Stimulated activated CD4-positive, alpha-beta T cell treated with anti-CD3 and anti-CD28 coated beads, Interleukin-2, amount 100 ng/mL, for 48 hours (primary cell): ENCODE measurements at places on chromosomes 2 and 18.
A peak's percentile ranks its signal among the peaks of the same experiment; 100 is the strongest.

DNA sequence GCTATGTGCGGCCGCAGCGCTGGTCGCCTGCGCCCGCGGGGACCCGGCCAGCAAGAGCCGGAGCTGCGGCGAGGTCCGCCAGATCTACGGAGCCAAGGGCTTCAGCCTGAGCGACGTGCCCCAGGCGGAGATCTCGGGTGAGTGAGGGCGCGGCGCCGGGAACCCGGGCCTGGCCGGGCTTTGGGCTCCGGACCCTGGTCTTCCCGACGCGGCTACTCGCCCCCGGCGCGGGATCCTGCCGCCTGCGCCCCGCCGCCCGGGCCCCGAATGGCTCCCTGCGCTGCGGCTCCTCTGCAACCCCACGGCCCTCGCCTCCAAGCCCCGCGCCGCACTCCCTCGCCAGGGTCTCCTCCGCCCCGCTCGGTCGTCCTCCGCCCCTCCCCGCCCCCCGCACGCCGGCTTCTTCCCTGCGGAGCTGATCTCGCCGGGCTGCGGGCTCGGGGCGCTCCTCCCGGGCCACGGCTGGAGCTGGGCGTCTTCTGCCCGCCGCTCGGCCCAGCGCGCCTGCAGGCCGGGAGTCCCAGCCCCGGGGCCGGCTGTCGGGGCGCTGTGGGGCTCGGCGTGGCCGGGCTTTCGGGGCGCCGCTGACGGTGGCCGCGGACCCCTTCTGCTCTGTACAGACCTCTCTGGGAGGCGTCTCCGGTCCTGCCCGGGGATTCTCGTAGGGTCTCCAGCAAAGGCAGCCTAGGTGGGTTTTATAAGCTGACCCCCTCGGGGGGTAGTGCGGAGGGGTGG is 652 bp downstream of the GPC1 start:
- no peak for DNase-seq

- DNase-seq = no peak
Observed at GRCh38 chr2:101302016-101302415, 6.5 kb downstream of the RNF149 start.

GRCh38 chr2:215698566-215698965 is 262.7 kb upstream of the FN1 start:
- DNase-seq = no peak

DNA sequence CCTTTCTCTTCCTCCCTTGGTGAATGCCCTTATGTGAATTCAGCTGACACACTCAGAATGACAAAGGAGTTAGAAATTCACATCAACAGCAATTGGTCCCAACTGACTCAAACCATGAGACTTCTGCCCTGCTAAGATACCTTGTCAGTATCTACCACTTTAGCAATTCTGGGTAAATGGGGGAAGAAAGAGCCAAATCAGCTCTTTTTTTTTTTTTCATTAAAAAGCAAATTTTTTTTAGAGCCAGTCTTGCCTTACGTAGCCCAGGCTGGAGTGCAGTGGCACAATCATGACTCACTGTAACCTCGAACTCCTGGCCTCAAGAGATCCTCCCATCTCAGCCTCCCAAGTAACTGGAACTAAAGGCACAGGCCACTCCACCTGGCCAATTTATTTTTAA is 1.7 kb upstream of the PPP4R1 start:
- no peak for DNase-seq

DNA sequence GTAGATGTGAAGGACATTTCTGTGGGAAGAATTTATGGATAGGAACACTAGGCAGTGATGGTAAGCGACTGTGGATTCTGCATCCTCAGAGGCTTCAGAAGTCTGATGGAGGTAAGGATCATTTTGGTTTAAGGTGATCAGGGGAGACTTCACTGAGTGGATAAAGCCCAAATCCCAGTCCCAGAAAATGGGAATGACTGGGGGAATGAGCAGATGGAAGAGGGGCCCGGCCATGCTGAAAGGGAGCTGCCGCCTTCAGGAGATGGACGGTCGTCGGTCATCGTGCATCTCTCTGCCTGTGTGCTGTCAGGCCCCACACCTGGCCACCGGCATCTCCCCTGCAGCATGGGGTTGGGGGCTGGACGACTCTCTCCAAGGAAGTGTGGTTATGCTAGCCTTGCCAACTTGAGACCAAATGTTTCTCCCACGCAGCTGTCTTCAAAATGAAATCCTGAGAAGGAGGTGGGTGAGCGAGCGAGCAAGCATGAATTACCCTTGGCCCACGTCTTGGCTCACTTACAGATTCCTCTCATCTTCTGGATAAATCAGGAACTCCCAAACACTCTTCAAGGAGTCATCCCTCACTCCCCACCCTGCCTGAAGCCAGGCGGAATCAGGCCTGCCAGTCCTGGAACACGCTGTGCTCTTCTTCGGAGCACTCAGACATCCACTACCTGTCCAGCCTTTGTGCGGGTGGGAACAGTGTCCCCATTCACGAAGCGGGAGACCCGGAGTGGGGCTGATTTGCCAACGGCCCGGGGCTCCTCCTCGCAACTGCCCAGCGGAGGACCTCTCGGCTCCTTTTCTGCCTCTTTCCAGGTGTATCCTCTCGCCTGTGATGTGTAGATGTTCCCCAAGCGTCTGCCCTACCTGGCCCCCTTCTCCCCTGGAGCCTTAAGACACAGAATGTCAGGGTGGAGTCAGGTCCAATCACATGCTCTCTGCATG is 85.6 kb downstream of the PRKCE start:
- DNase-seq = no peak

DNA sequence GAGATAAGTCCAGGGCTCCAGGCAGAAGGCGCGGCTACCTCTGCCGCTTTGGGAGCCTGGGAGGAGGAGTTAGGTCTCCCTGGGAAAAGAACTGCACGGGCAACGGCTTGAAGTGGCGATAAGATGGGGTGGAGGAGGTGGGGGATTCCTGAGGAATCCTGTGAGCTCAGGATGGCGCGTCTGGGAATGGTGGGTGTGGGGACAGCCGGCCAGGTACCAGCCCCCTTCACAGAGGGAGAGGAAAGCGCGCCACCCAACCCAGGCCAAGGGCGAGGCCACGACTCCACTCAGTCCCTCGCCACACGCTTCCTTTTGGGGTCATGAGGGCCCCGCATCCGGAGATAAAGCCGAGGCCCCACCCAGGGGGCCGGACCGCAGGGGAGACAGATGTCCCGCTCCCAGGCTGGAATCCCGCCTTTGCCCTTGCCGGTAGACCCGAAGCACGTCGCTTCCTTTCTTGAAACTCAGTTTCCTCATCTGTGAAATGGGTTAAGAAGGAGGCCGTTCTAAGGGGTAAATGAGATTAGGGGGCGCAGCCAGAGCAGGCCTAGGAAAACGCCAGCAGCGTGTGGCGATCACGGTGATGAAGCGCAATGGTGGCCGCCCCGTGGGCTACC is 1.7 kb upstream of the CTDSP1 start:
- DNase-seq = peak; percentile 37

DNA sequence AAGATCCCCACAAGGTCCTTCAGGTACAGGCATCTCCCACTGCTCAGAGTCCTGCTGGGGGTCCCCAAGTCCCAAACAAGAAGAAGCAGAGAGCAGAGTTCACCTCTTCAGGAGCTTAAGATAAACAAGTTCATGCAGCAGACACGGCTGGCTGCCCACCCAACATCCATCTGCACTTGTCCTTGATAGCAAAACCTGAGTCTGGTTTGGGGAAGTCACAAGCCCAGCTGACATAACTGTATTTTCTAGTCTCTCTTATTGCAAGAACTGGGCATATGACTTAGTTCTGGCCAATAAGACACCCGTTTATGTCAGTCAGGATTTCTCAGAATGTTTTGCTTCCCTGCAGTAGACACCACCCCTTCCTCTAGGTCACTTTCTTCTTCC is 31.8 kb downstream of the AFF3 start:
- DNase-seq = no peak

DNA sequence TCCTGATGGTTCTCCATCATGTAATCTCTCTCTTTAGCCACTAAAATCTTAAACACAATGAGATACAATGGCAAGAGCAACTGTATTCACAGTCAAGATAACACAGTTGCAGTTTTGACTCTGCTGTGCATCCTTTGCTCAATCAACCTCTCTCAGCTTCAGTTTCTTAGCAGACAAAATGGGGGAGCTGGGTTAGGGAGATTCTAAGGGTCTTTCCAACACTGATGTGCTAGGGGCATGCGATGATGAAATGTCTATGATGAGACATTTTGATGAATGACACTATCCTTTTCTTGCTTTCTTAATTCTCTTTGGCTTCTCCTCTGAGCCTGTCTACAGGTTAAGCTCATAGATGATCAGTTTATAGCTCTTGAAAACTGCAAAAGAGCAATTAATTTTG is 1.1 kb downstream of the SERPINB10 start:
- no peak for DNase-seq

GRCh38 chr2:9178904-9179571 is 27.6 kb upstream of the ASAP2 start:
- no peak for DNase-seq

- DNase-seq = no peak
Observed at GRCh38 chr18:21146016-21146415, 34.4 kb upstream of the ROCK1 start.

- DNase-seq = no peak
Observed at GRCh38 chr2:237594514-237594871, 4.0 kb upstream of the RAB17 start.

DNA sequence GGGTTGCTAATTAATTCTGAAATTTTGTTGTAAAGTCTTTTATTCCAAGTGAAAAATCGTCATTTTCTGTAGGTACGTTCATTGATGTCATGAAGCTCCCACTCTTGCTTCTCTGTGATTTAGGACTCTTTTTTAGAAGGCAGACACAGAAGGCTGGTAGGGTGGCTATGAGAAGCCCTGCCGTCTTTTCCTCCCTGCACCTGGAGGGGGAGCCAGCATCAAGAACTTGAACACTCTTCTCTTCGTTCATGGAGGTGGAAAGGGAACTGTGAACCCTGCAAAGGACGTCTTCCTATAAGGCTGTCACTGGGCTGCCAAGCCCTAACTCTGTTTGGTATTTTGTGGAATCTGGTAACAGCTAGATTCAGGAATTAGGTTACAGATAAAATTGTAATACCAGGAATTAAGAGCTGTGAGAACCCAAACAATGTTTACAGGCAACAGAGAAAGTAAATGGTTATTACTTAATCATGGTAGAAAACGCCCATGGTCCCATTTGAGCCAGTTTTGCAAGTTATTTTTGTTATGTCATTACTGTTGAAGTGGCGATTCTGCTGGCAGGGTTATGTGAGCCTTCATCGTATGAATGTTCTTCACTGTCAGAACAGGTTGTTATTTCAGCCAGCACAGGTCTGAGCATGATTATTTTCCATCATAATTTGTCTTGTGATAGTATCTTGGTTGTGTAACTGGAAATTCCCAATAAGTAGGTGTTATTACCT is 112.2 kb downstream of the OSBPL6 start:
- DNase-seq = peak; percentile 7

GRCh38 chr2:5287558-5288334 is 404.4 kb upstream of the SOX11 start:
- no peak for DNase-seq

DNA sequence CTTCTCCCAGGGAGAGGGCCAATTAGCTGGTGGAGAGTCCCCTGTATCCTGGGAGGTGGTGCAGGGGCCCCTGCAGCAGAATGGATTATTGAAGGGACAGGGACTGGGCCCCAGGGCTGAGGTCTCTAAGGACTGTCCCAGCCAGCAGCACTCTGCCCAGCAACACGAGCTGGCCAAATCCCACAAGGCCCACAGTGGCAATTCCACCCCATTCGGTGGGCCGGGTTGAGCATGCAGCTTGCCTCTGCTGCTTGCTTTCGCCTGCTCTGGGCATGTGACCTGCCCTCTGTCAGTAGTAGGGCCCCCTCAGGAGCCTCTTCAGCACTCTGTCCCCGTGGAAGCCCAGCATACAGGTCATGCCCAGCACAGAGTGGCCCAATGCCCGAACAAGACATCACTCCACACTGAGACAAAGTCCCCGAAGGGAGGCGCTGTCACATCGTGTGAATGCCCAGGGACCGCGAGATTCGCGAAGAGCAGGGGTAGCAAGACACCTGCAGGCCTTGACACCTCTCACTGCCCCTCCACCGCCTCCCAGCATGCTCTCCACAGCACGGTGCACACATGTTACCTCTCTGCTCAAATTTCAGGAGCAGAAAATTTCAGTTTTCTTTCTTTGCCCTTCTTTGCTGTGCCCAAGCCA is 65.4 kb downstream of the CRACDL start:
- no peak for DNase-seq

GRCh38 chr2:35416391-35417140 is 939.0 kb upstream of the CRIM1 start:
- no peak for DNase-seq

DNA sequence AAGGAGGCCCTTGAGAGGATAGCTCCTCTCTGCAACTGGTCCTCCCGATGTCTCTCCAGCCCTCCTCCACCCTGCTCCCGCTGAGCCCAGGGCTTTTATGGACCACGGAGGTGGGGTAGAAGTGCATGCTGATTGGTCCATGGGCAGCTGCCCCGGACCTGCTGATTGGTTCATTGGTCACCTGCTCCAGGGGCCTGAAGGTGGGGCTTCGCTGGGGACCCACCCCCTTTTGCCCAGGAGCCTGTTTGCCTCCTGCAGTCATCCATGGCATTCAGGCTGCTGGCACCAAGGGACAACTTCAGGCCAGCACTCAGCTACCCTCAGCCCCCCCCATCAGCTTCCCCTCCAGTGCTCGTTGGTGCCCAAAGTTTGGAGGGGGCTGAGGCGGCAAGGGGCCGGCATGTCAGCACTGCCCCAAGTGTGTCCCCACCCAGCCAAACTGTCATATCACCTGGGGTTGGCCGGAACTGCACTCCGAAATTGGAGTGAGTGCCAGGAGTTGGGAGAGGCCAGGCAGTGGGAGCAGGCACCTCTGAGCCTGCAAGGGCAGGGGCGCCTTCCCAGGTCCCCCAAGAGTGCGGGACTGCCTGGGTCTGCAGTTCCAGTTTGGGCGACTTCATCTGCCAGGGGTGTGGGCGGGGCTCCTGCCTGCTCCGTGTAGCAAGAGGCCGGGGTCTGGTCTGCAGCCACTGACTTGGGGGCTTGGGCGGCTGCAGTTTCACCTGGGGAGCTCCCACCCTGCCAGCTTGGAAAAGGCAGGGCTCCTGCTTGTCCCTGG is 288.9 kb downstream of the RDH14 start:
- no peak for DNase-seq
